ENCODE measurements at places on chromosomes 7 and 10.

- no peak for DNase-seq
Measured at GRCh38 chr10:12629767-12630165, 280.4 kb downstream of the CAMK1D start.

- DNase-seq = peak; percentile 73
Measured at GRCh38 chr10:35752469-35753461, 110.7 kb upstream of the FZD8 start.

- DNase-seq = no peak
Measured at GRCh38 chr7:118867860-118868259, 643.4 kb downstream of the ANKRD7 start.

DNA sequence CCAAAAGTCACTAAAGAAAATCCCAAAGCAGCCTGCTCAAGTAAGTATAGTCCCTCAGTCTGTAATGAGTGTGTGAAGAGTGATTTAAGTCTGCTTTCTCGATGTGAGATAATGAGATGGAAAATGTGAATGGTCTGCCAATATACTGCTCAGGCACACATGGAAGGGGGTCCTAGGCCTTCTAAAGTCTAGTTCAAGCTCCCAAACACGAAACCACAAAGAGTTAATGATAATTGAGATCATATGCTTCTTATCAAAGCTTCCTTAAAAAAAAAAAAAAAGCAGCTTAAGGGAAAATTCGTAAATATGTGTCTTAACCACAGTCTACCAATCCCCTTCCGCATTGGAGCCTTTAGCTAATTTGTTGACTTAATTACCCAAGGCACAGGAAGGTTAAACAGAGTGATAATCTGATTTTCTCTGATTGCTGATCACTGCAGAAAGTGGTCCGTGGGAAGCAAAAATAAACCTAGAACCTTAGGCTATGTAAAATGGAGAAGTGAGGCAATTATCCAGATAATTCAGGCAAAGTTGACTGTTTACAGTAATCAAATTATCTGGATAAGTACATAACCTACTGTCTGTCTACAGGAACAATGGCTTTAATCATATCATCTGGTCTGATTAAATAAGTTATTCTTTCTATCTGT lies 172.9 kb downstream of the MBL2 start:
- DNase-seq = no peak

DNA sequence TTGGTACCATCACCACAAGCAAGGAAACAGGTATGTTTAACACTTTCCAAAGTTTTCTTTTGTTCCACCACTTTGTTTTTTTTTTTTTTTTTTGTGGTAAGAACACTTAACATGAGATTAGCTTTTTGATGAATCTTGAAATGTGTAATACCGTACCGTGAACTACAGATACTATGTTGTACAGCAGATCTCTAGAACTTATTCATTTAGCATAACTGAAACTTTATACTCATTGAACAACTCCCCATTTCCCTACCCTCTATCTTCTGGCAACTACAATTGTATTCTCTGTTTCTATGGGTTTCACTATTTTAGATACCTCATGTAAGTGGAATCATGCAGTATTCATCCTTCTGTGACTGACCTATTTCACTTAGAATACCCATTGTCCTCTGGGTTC lies 162.7 kb upstream of the ITGB1 start:
- DNase-seq = no peak

DNA sequence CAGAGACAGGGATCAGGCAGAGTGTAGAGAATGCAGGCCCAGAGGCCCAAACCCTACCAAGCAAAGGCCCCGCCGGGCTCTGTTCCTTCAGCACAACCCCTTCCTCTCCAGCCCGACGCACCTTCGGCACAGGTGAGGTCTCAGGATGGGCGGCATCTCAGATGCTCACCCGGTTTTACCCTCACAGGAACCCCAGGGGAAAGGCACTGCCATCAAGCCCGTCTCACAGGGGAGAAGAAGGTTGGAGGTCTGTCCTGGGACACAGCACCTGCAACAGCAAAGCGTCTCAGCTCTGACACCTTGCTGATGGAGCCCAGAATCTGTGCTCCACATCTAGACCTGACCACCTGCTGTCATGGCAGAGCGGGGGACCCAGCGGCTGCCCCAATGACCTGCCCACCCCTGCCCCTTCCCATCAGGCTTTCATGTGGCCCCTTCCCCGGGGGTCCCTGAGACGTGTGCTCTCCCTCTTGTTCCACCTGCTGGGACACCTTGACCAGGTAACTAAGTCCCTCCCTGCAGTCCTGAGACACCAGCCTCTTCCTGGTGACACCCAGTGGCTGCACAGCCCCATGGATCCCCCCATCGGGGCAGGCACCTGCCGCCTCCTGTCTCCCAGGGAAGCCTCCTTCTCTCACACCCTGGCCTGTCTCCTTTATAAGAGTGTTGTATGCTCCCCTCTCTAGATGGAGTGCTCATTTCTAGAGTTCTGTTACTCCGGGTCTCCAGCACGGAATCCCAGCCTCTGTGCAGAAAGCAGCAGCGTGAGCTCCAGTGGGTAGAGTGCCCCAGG lies 315.6 kb downstream of the DNAJB6 start:
- DNase-seq = no peak

DNA sequence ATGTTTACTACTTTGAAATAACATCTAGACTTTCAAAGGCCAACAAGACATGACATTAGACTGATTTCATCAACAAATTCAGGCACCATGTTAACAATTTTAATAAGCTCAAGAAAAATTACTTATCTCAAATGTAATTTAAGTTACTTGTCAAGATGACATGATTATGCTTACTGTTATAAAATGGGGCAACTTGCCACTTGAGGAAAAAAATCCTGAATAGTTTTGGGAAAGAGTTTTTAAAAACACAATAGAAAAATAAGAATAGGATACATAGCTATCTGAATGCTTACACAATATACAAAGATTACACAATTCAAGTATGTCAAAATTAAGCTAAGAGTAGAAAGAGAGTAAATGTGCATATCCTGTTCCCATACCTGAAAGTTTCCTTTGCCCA lies 85.4 kb downstream of the RNF32 start:
- DNase-seq = no peak

DNA sequence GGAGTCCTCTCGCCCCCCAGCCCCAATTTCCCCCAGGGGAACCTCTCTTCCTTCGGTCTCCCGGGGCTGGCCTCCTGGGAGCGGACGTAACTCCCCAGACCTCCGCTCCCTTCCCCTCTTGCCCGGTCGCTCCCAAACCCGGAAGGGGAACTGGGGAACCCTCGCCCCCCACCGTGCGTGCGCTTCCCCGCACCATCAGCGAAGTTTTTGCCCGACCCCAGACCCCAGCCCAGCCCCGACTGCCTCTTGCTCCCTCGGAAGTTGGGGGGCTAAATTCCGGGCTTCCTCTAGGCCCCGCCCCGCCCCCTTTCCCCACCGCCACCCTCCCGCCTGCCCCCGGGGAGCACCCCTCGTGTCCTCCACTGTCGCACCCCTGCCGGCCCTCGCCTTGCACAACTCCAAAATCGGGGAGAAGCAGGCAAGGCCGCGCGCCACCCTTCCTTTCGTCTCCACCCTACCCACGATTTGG lies 436 bp downstream of the GNB2 start:
- no peak for DNase-seq

DNA sequence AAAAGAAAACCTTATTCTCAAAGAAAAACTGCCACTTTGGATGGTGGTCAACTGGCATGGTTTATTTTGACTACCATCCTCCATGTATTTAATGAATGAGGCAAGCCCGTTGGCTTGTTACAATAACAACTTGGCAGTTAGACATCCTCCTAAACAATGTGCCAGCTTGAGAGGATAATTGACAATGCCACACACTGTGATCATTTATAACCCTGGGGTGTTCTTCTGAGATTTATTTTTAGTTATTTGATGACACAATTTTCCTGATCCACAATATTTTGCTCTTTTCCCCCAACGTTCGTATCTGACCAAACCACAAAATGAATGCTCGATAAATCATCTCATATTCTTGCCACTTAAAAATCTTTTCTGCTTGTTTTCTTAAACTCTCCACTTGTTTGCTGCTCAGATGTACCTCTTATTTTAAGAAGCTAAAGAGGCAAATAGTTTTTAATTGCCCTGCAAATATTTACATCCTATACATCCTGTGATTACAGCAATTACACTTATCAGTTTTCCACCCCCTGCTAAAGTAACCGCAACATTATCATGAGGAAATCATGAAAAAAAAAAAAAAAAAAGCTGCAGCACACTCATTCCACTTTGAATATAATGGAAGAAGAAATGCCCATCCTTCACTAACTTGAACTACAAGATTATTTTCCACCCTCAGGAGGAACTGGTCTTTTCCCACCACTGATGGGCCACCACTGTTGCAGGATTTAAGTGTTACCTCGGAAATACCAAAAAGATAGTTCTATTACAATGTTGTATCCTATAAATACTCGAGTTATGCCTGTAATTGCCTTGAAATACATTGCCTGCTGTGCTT lies 119.9 kb downstream of the MBL2 start:
- DNase-seq = no peak

DNA sequence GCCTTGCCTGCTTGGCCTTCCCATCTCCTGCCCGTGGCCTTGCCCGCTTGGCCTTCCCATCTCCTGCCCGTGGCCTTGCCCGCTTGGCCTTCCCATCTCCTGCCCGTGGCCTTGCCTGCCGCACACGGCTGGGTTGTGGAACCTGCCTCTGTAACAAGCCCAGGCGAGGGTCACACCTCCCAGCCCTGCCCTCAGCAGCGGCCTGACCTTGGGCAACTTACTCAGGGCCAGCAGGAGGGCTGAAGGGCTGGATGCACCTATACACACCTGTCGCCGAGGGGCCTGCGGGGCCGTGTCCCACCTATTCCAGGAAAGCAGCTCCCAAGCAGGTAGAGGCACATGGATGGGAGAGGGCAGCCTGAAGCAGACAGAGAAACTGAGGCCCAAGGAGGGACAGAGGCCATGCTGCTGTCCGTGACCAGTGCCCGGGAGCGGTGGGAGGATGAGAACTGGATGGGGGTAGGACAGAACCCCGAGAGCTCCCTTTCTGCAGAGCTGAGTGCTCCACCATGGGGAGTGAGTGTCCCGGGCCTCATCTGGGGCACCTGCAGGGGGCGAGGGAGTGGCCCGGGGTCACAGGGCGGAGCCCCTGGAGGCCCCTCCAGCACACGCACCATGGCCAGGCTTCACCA lies 277.6 kb downstream of the ELFN1 start:
- DNase-seq = no peak

- DNase-seq = no peak
Measured at GRCh38 chr10:49568235-49568634, 29.3 kb upstream of the ERCC6 start.

GRCh38 chr7:1158203-1159126 lies 1.5 kb downstream of the ZFAND2A start:
- DNase-seq = no peak

GRCh38 chr7:128962899-128963298 lies 25.2 kb downstream of the IRF5 start:
- no peak for DNase-seq

DNA sequence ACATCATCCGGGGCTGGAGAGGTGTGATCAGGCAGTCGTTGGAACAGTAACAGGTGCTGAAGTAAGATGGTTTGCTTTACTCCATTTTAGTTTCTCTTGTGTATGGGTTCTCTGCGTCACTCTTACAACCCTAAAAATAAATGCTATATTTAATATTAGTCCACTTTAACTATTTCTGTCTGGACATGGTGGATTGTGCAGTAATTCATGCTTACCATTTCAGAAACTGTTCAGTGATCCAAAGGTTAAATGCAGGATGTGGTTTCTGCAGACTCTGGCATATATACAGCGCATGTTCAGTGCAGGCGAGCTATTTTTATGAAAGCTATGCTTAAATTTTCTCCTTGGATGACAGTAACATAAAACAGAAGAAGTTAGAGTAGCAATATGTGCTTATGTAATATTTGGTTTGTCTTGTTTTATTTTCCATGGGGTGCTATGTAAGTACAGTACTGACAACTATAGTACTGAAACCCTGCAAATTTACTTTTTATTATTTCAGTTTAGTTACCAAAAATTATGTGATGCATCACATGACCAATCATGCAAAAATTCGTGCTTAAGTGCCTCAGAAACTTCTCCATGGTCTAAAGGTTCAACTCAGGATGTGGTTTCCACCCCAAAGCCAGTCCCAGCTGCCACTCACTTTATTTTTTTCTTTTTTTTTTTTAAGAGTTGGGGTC lies 46.6 kb upstream of the GRID1 start:
- DNase-seq = no peak

GRCh38 chr10:112634096-112634830 lies 187.2 kb downstream of the VTI1A start:
- DNase-seq = no peak

DNA sequence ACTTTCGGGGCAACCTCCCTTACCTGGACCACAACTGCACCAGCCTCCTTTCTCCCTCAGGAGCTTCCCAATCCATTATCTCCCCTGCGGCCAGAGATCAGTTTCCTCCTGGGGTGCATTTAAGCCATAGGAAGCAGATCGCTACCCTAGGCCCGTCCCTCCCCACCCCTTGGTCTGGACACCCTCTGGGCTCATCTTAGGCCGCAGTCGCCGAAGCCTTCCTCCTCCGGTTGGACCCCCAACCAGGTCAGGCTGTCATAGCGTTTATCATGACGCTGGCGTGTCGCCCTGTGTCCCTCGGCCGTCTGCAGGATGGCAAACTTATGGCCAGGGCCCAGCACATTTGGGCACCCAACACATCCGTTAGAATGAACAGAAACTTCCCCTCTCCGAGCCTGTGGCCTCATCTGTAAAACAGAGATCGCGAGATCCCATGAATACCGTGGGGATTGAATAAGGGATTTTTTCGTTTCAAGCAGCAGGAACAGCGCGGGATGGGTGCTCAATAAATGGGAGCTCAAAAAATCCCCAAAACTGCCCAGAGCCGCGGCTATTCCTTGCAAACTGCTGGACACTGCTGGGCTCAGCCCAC lies 669 bp upstream of the AP5Z1 start:
- no peak for DNase-seq

DNA sequence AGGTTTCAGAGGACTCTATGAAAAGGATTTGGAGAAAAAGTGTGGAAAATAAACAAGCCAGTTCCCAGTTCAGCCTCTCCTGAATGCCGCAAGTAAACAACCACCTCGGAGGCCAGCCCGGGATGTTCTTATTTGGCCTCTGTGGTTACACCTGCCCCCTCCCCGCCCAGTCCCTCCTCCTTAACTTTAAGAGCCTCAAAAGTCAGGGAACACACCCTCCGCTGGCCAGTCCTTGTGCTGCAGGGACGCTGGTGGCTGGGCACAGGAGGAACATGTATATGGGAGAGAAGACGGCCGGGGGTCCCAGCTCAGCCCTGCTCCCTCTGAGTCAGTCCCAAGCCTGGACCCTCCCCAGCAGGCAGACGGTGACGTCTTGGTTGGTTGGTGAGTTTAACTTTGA lies 6.1 kb downstream of the CHST3 start:
- DNase-seq = no peak

DNA sequence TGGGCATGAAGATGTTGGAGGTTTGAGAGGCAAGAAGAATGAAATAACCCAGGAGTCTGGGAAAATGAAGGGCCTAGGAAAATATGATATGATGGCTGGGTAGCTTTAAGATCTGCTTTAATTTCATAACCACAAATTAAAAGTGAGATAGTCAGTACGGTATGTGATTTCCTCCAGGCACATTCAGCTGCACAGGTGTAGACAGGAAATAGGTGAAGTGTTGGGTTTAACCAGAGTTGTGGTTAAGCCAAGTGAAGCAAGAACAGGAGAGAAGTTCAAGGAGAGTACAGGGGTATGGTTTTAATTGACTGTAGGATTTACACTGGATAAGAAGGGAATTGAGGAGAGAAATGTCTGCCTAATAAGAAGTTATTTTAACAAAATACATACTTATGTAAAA lies 2.6 kb downstream of the PNLIPRP3 start:
- no peak for DNase-seq

GRCh38 chr7:69889338-69889975 lies 291.2 kb downstream of the AUTS2 start:
- DNase-seq = peak; percentile 26

GRCh38 chr7:106180721-106181120 lies 68.6 kb upstream of the SYPL1 start:
- no peak for DNase-seq

All from NCI-H1436 (cell line).